Hematopoietic multipotent progenitor cell treated with erythropoietin and hydrocortisone succinate and interleukin-3 and kit ligand, for 15 days (in vitro differentiated cells): ENCODE measurements at places on chromosomes 16 and 17.

DNA sequence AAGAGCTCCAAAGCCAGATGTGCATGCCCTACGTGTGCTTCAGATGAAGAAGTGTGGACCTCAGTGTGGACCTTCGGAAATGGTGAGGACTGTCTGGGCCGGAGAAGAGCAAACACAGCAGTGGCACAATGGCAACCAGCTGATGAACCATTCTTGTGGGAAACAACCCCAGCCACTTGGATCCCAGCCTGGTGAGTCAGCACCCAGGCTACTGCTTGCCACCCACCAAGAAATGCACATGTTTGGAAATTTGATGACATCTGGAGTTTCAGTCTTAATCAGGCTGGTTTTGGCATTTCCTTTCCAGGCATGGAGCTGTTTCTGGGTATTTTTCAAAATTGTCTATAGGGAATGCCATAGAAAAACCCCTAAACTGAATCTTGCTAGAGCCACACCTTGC is 42.7 kb downstream of the DYNLRB2 start:
- DNase-seq, result no peak

DNA sequence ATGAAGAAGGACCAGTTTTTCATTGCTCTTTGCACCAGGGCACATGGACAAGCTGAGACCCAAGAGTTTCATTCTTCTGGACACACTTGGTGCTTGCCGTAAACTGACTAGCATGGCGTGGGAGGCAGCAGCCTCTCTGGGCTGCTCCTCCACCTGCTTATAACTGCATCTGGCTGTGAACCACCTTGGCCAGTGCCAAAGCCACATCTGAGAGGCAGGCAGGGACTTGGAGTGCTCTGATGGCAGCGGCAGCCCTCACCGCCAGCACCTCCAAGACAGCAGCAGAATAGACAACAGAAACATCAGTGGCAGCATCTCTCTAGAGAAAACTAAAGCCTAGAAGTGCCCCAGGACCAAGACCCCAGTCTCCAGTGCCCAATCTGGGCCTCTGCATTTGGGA is 4.7 kb downstream of the KRT37 start:
- no peak for DNase-seq

- no peak for DNase-seq
Measured at GRCh38 chr16:30963925-30964511, 6.5 kb downstream of the SETD1A start.

DNA sequence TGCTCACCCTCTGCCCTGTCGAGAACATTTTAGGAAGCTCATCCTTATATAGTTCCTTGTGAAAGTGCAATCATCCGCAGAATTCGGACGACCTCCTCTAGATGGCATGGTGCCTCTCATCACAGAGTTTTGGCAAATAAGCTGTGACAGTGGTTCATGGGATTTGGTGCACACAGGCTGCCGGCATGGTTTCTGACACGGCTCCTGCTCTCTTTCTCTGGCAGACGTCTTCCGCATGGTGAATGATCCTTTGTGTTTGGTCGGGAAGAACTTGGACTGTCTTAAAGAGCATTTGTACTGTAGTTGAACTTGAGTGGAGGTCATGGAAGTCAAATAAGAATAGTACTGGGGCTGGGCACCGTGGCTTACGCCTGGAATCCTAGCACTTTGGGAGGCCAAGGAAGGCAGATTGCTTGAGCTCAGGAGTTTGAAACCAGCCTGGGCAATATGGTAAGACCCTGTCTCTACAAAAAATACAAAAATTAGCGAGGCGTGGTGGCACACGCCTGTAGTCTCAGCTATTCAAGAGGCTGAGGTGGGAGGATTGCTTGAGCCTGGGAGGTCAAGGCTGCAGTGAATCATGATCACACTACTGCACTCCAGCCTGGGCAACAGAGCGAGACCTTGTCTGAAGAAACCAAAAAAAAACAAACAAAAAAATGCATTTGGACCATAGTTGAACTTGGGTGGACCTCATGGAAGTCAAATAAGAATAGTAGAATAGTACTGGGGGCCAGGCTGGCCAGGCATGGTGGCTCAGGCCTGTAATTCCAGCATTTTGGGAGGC is 34.7 kb upstream of the NAT9 start:
- no peak for DNase-seq

DNA sequence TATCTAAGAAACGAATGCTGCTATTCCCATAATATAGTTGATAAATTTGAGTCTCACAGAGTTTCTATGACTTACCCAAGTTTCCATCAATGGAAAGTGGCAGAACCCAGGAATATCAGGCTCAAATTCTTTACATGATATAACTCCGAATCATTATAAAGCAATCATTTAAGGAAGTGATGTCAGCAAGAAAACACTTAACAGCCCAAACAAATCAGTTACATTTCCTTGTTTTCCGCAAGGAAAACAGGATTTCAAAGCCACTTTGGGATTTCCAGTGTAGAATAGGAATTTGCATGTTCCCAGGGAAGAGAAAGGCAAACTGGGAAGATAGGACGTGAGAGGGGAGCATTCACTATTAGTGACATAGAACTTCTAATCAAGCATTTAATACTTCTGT is 311.4 kb upstream of the GOT2 start:
- DNase-seq, result no peak
